ENCODE measurements at places on chromosomes 7 and 10.

- DNase-seq = no peak
Measured at GRCh38 chr10:84432891-84433290, 104.5 kb downstream of the CCSER2 start.

DNA sequence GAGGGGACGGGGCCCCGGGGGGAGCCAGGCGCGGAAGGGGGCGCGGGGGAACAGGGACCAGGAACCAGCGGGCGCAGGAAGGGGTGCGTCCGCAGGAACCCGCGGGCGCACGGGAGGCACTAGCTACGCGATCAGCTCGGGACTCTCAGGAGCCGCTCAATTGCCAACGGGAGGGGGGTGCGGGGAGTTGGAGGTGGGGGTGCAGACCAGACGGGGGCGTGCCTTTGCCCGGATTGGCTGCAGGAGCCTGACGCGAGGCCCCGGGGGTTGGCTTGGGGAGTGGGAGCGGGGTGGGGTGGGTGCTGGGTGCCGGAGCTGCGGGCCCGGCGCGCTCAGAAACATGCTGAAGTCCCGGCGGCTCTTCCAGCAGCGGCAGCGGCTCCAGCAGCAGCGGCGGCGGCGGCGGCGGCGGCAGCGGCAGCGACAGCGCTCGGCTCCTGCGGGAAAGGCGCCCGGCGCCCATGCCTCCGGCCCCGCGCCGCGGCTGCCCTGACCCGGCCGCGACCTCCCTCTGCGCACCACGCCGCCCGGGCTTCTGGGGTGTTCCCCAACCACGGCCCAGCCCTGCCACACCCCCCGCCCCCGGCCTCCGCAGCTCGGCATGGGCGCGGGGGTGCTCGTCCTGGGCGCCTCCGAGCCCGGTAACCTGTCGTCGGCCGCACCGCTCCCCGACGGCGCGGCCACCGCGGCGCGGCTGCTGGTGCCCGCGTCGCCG lies at the start of gene ADRB1:
Gene ADRB1, plus strand, starts transcription at position 335 of the 715 bp plus-strand sequence. Its CDS starts 267 bp downstream, at position 602.
- DNase-seq = peak; percentile 40

DNA sequence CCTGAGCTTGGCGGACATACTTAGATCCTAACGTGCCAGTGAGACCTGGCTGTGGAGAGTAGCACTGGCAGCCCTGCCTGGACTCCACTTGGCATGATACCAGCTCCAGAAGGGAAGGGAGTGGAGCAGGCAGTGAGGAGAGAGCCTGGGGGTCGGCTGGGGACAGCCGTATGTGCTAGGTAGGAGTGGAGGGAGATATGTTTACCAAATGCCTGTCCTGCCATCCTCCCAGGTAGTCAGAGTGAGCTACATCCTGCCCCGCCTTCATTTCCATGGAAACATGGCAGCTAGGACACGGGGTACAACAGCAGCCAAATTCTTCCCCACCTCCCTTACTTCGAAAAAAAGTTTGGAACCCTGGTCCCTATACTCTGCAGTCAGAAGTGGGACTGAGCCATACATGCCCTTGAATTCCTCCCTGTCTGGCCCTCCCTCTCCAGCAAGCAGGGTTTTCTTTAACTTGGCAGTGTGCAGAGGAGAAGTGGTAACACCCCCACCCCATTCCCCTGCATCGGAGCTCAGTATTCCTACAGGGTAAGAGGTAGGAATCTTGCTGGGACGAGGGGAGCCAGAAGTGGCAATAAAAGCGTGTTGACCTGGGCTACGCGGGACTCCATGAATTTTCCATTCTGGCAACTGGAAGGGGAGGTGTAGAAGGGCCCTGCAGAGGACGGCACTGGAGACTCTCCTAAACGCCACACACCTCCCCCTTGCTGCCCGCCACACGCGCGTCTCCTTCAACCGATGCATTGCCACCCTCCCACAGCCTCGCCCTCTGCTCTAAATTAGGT lies 20.0 kb upstream of the SMO start:
- DNase-seq = peak; percentile 6

- no peak for DNase-seq
Measured at GRCh38 chr7:119969054-119969453, 303.9 kb upstream of the KCND2 start.

GRCh38 chr10:86535132-86535882 lies 13.7 kb upstream of the WAPL start:
- DNase-seq = peak; percentile 6
